CD8-positive, alpha-beta memory T cell (primary cell): ENCODE measurements at places on chromosomes 7 and 10. TPM values are rescaled to one million over a fixed set of nuclear protein-coding genes. Genes with fewer than 3 reads are reported as not detected.

GRCh38 chr7:36051501-36051900, 101.6 kb upstream of the EEPD1 start:
- H3K27me3 ChIP-seq = no peaks in the 10 kb centered on the region
- H3K4me3 ChIP-seq = no peak overlapping the region
- H3K27ac ChIP-seq = no peak overlapping the region
- no peaks in the 10 kb centered on the region for H3K4me1 ChIP-seq

DNA sequence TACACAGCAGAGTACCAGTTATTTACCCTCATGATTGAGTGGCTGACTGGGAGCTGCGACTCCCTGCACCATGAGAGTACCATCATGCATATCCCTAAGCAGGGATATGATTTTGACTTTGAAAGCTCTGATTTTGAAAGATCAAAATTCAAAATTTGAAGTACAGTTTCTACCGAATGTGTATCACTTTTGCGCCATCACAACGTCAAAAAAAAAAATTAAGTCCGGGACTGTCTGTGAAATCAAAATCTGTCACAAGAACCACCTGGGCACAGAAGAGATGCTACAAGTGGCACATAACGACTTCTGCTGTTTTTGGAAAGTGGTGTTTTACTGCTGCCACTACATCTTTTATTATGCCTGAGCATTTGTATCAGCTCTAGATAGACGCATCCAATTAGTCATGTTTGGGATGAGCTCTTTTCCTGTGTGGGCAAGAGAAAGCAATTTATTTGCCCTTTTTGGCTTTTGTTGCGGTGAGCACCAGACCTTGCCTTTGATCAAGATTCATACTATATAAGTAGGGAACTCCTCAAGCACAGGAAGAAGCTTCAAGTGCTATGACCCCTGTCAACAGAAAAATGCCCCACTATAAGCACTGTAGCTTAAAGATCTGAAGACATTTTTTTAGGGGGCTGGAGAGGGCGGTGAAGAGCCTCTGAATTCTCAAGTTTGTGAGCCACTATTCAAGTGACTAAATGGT, 10.7 kb downstream of the MTPN start:
- peaks cover 47% of the 10 kb centered on the region for H3K4me1 ChIP-seq
- no peak for DNase-seq
- no peak overlapping the region for H3K4me3 ChIP-seq
- no peaks in the 10 kb centered on the region for H3K36me3 ChIP-seq

- no peak overlapping the region for H3K27ac ChIP-seq
- no peaks in the 10 kb centered on the region for H3K27me3 ChIP-seq
- no peaks in the 10 kb centered on the region for H3K4me1 ChIP-seq
- H3K36me3 ChIP-seq = no peaks in the 10 kb centered on the region
- DNase-seq = no peak
Observed at GRCh38 chr10:84270708-84271107, 25.9 kb downstream of the RGR start.

GRCh38 chr10:43598446-43598845, 7.8 kb upstream of the ZNF485 start:
- no peak for DNase-seq
- no peak overlapping the region for H3K4me3 ChIP-seq
- H3K4me1 ChIP-seq = peaks cover 23% of the 10 kb centered on the region

The CFTR gene
- total RNA-seq = not detected

DNA sequence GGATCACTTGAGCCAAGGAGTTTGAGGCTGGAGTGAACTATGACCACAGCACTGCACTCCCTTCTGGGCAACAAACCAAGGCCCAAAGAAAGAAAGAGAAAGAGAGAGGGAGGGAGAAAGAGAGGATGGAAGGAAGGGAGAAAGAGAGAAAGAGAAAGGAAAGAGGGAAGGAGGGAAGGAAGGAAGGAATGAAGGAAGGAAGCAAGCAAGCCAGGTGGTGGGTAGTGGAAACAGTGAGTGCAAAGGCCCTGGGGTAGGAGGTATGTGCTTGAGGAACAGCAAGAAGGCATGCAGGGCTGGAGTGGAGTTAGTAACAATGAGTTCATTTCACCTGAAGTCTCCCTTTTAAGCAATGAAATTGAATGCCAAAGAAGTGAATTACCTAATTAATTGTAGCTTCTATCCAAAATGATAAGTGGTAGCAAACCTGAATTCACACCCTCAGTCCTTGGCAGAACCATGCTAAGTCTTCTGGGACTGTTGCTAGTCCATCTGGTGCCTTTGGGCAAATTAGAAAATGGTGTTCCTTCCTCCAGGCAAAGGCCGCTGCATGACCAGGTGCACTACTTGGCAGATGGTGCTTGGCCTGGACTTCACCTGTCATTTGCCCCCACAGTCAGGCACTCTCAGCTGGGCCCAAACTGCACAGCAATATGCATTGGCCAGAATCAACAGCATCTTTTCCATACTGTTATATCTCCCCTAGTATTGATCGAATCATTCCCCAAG, 67.4 kb upstream of the MPP7 start:
- no peaks in the 10 kb centered on the region for H3K36me3 ChIP-seq
- no peak overlapping the region for H3K27ac ChIP-seq
- no peak for DNase-seq
- no peaks in the 10 kb centered on the region for H3K27me3 ChIP-seq
- H3K4me3 ChIP-seq = no peak overlapping the region
- H3K4me1 ChIP-seq = peaks cover 48% of the 10 kb centered on the region

DNA sequence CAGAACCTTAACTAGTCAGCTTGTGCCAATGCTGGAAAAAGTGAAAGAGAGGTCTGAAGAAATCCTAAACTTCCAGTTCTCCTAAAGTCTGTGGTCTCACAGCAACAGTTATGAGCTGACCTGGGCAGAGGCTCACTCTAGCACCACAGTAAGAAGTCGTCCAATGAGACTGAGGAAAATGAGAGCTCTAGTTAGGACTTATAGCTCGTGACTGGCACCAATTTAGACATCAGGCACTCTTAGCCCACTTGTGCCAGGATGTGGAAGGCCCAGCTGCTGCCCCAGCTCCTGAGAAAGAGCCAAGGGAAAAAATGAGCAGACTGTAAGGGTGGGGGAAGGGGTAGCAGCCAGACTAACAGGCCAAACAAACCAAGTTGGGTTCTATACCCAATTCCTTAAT, 7.6 kb downstream of the MMS19 start:
- no peaks in the 10 kb centered on the region for H3K36me3 ChIP-seq
- H3K27ac ChIP-seq = no peak overlapping the region
- H3K4me1 ChIP-seq = peaks cover 26% of the 10 kb centered on the region
- no peaks in the 10 kb centered on the region for H3K27me3 ChIP-seq
- no peak for DNase-seq
- no peak overlapping the region for H3K4me3 ChIP-seq
